ENCODE measurements at places on chromosomes 3 and 15. TPM values are rescaled to one million over a fixed set of nuclear protein-coding genes. Genes with fewer than 3 reads are reported as not detected.

KBTBD8 gene
- 2.0 TPM for total RNA-seq

IL1RAP gene
- total RNA-seq: 31.6 TPM

CNTN6 gene
- total RNA-seq: not detected

GOLGA8G gene
- not detected for total RNA-seq

TRAT1 gene
- total RNA-seq: not detected

PSTPIP1 gene
- total RNA-seq: not detected

GPR156 gene
- total RNA-seq: 0.49 TPM

LRRC31 gene
- total RNA-seq: not detected

P2RY13 gene
- not detected for total RNA-seq

DUOXA2 gene
- not detected for total RNA-seq

HACD2 gene
- total RNA-seq: 14.7 TPM

Measured in cardiac atrium fibroblast (primary cell).